Activated CD4-positive, alpha-beta T cell treated with anti-CD3 and anti-CD28 coated beads, Interleukin-2, Interleukin-6, amounts not matched to agents 100 ng/mL and 50 ng/mL, durations not matched to agents 16 hours and 8 hours (primary cell): ENCODE measurements at places on chromosomes 11 and 22.
A peak's percentile ranks its signal among the peaks of the same experiment; 100 is the strongest.

- DNase-seq, result no peak
Observed at GRCh38 chr11:102005306-102005705, 41.9 kb upstream of the CFAP300 start.

DNA sequence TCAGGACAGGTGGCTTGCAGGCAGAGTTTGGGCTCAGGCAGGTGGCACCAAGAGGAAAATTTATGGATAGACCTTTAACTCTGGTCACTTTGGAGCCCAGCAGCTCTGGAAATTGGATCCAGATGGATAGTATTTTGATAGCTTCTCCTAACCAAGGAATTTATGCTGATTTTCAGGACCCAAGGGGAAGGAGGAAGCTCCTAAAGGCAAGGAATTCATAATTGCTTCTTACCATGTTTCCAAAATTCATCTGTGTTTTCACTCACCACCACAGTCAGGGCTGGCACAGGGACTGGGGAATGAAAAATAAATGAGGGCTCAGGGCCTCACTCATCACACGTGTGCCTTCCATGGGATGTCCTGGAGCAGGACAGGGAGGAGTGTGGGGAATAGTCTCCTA is 317.8 kb downstream of the ST3GAL4 start:
- no peak for DNase-seq

GRCh38 chr11:12161603-12162350 is 51.4 kb downstream of the MICAL2 start:
- no peak for DNase-seq

DNA sequence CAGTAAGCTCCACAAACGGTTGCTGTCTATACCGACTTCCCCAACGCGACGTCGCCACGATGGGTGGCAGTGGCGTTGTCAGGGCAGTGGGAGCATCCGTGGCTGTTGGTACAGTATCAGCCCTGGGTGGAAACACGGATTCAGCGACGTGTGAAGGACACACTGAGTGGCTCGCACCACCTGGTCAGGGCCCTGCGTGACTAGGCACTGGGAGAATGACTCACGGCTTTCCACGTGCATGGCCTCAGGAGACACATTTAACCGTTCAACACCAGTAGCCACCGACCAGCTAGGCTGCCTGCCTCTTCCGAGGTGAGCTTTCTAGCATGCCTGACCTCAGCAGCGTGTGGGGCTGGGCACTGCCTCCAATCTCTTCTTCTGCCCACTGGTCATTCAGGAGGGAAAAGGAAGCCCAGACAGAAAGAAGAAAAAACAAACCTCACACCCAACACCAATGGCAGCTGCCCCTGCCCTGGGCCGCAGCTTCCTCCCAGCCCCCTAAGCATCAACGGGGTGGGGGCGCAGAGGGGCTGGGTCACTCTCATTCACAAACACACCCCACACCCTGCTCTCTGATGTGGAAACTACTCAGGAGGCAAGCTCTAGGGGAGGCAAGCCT is 59.0 kb downstream of the MYH9 start:
- DNase-seq, result peak; percentile 50

- no peak for DNase-seq
Observed at GRCh38 chr22:35605369-35605680, 11.8 kb downstream of the MB start.

GRCh38 chr11:40393511-40393910 is 1065.9 kb downstream of the LRRC4C start:
- DNase-seq, result no peak

DNA sequence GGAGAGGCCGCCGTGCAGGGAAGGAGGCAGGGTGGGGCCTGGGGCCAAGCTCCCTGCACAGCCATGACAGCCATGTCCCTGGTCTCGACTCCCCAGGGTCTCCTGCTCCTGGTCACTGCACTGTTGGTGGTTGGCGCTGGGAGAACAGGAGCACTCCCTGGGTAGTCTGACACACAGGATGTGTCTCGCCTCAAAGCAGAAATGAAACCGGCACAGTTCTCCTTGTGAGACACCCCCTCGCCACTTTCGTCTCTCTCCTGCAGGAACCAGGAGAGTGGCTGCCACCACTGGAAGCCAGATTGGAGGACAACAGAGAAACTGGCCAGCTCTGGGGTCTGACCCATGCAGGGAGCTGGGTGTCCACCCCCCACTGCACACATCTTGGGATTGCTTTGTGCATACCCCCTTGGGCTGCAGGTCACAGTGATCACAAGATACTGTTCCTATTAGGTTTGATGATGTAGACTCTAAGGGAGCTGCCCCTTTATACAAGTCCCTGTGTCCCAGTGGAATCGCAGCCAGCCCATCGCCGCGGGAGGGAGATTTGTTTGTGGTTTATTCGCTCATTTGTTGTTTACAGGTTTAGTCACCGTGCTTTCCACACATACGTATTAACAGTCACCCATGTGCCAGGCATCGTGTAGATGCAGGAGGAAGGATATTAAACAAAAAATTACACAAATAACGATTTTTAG is 27.0 kb upstream of the YWHAH start:
- DNase-seq, result peak; percentile 51

GRCh38 chr11:69370984-69371709 is 77.2 kb downstream of the MYEOV start:
- DNase-seq, result no peak

DNA sequence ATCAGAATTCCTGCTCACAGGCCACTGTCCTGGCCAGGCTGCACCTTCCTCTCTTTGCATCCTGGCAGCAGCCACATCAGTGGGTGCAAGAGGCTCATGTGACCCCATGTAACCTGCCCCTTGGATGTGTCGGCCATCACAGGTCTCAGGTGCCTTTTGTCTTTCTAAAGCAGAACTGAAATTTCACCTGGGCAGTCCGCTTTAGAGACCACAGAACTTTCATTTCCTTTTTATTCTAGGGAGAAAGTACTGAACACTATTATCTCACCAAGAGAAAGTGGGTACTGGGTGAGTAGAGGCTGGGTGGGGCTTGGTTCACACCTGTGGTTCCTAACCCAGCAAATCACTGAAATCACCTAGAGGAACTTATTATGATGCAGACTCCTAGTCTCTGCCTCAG is 51.7 kb upstream of the NUP160 start:
- no peak for DNase-seq

GRCh38 chr11:46075928-46076327 is 45.3 kb downstream of the PHF21A start:
- no peak for DNase-seq

DNA sequence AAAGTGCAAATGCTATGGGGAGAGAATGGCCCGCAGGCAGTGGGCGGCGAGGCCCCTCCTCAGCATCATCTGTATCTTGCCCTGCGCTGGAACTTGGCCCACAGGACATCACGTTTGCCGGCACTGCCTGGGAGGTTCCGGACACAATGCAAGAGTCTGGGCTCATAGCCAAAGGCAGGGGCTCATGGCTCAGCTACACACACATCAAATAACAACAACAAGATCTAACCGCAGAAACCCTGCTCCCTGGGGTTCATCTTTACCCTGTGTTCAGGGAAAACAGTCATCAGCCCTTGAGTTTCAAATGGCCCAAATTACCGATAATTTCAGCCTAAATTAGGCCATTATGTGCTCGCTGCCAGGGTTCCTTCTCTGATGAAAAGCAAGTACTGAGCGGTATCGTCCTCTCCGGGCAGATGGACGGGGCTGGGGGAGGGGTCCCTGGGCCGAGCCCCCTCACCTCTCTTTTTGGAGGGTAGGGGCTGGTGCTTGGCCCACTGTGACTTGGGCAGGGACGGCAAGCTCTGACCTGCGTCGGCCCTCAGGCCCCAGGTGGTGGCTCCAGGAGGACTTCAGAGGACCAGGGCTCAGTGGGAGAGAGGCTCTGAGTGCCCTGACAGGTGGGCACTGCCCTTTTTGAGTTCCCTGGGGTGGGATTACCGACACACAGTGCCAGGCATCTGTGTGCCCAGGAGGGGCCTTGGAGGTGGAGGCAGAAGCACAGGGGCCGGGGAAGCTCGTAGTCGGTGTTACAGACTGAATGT is 25.0 kb upstream of the GAL start:
- DNase-seq, result no peak

- DNase-seq, result no peak
Observed at GRCh38 chr11:34656062-34656720, 35.3 kb downstream of the EHF start.

DNA sequence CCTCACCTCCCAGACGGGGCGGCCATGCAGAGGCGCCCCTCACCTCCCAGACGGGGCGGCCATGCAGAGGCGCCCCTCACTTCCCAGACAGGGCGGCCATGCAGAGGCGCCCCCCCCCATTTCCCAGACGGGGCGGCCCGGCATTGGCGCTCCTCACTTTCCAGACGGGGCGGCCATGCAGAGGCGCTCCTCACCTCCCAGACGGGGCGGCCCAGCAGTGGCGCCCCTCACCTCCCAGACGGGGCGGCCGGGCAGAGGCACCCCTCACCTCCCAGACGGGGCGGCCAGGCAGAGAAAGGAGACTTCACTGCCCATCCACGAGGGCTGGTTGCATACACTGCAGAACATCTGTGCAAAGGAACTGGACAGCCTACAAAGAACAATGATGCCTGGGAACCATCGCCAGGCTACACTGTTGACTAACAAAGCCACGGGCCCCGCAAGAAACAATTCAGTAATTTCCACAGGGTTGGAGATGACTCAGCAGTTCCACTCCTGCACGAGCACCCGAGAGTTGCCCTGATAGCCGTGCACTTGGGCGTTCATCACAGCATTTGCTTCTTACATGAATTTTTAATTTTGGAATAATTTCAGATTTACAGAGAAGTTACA is 58.7 kb downstream of the CTTN start:
- DNase-seq, result peak; percentile 21

DNA sequence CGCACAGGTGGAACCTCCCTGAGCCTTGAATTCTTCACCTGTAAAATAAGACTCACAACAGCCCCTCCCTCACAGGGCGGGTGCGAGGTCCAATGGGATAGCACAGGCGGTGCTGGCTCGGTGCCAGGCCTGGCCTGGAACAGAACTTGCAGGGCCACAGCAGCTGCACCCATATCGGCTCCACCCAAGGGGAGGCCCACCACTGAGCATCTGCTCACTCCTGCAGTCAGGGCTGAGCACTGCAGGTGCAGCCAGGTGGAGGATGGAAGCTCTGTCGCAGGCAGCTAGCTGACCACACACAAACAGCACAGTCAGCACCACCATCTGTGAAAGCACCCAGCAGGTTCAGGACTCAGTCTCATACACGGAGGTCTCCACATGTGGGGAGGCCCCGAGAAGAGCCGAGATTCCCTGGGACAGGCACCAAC is 19.6 kb downstream of the VPS37C start:
- DNase-seq, result no peak

DNA sequence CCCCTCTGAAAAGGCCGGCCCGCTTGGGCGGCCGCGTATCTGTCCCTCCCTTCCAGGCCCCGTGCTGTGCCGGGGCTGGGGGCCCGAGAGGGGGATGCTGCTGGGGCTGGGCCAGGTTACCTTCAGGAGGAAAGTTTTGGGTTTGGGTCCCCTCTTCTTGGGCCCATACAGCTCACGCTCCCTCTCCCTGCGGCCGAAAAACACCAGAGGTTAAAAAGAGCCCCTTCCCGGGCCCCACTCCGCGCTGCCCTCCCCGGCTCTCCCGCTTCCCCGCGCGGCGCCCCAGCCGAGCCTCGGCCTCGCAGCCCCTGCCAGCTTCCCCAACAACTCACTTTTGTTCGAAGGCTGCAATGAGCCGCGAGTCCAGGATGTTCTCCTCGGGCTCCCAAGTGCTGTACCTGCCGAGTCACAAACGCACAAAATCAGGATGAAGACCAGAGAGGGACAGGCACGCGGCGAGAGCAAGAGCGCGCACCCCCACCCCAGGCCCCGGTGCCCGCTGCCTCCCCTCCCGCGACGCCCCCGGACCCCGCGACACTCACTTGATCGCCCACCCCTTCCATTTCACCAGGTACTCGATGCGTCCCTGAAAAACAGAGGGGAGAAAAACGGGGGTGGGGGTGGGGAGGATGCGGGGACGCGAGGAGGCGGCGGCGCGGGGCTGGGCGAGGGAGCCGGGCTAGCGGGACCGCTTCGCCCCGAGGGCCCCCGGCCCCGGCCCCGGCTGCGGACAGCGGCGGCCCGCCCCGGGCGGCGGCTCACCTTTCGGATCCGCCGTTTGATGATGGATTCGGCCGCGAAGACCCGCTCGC is 450 bp downstream of the CBX6 start:
- DNase-seq, result peak; percentile 25

DNA sequence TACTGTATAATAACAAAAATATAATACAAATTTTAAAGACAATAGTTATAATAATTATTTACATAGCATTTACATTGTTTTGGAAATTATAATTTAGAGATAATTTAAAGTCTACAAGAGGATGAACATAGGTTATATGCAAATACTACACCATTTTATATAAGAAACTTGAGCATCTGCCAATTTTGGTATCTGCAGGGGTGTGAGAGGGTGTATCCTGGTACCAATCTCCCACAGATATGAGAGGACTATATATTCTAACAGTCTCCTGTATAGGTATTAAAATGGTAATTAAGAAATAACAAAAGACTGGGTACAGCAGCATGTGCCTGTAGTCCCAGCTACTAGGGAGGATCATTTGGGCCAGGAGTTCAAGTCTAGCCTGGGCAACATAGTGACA is 134.4 kb downstream of the APOL5 start:
- DNase-seq, result no peak

DNA sequence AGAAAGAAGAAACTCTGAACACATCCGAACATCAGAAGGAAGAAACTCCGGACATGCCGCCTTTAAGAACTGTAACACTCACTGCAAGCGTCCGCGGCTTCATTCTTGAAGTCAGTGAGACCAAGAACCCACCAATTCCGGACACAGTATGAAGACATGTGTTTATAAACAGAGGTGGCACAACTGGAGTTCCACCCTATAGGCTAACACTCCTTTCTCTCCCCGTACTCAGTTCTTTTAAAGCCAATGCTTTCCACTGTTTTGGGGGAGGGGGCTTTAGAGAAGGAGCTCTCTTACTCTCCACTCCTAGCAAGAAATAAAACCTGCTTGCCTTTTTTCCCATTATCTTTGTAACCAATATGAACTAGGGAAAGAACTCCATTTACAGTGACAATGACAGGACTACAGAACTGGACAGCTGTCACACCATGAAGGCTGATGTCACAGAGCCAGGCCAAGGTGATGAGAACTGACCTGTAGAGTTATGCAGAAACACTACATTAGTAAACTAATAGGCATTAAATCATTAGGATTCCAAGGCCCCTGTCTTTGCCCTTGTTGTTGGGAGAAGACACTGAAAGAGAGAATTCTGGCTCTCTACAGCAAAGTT is 733 bp downstream of the TRIM5 start:
- DNase-seq, result peak; percentile 7

GRCh38 chr11:110989428-110990133 is 255.9 kb upstream of the POU2AF2 start:
- DNase-seq, result no peak
